ENCODE measurements at places on chromosomes 5 and 9. TPM values are rescaled to one million over a fixed set of nuclear protein-coding genes. Genes with fewer than 3 reads are reported as not detected.
A peak's percentile ranks its signal among the peaks of the same experiment; 100 is the strongest.

CCDC192 gene
- 0.88 TPM for polyA plus RNA-seq

FAM240B gene
- not detected for polyA plus RNA-seq

PRDM9 gene
- polyA plus RNA-seq, result not detected

CCDC171 gene
- 2.2 TPM for polyA plus RNA-seq

PCDHGA4 gene
- 1.6 TPM for polyA plus RNA-seq

PRLR gene
- 0.15 TPM for polyA plus RNA-seq

SEC16A gene
- polyA plus RNA-seq, result 38.4 TPM

CCNO gene
- 0.39 TPM for polyA plus RNA-seq

TMEM8B gene
- 26.9 TPM for polyA plus RNA-seq

SLC24A2 gene
- polyA plus RNA-seq, result 1.2 TPM

DNA sequence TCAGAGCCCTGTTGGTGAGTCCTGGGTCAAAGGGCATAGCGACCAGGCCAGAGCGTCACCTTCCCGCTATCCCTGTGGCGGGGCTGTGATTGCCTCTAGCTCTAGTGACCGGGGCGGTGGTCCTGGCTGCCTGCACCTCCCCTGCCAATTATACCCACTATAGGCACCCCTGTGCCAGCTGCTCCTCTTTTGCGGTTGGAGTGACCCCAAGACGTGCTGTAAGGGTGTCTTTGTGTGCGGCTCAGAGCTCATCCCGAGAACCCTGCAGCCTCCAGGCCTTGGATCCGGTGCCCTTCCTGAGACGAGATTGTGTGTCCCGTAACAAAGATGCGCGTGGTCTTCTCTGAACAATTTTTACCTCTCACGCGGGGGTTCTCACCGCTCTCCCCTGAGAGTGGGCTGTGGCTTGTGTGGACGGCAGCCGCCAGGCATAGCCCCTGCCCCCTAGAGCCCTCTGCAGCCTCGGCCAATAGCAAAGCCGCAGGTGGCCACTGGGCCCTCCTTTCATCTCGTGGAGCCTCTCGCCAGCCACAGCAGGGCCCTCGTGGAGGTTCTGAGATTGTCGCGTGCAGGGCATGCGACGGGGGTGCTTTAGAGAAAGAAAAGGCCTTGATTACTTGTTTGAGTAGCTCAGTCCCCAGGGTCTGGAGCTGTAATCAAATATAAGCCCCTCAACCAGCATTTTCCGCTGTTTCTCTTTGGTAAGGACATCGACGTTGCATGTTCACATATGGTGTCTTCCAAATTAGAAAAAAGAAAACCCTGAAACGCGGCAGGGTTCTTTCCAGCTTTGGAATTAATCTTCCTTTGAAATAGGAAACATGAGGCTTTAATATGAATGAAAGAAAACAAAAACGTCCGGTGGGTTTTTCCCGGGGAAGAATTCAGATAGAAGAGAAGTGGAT lies 10.7 kb downstream of the NKD2 start:
- DNase-seq, result no peak

DNA sequence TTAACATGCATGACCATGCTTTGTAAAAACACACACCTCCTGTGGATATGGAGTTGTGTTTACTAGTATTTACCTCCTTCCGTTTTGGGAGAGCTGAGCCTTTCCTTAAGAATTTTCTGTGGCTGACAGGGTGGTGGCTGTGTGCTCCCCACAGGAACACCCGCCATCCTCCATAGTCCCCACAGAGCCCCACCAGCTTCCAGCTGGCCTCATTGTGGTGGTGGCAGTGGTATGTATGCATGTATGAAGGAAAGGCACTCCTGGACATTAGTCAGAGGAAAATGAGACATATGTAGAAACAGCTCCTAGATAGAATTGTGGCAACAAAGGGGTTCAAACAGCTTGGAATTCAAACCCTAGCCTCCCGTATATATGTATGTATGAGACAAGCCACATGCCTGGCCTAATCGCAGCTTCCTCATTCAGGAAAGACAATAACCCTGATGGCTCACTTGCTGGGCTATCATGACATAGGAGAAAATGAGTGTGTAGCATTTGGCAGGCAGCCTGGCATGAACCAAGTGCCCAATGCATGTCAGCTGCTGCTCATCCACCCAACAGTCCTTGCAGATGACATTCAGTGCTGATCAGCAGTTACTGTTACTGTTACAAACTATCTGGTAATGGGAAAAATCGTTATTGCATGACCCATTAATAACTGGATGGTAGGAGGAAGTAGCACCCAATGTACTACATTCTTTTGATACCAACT lies 459.7 kb downstream of the EBF1 start:
- no peak for DNase-seq

GRCh38 chr5:67999391-67999790 lies 216.2 kb upstream of the PIK3R1 start:
- DNase-seq, result no peak

- DNase-seq, result no peak
Measured at GRCh38 chr9:14412775-14413174, 98.8 kb upstream of the NFIB start.

DNA sequence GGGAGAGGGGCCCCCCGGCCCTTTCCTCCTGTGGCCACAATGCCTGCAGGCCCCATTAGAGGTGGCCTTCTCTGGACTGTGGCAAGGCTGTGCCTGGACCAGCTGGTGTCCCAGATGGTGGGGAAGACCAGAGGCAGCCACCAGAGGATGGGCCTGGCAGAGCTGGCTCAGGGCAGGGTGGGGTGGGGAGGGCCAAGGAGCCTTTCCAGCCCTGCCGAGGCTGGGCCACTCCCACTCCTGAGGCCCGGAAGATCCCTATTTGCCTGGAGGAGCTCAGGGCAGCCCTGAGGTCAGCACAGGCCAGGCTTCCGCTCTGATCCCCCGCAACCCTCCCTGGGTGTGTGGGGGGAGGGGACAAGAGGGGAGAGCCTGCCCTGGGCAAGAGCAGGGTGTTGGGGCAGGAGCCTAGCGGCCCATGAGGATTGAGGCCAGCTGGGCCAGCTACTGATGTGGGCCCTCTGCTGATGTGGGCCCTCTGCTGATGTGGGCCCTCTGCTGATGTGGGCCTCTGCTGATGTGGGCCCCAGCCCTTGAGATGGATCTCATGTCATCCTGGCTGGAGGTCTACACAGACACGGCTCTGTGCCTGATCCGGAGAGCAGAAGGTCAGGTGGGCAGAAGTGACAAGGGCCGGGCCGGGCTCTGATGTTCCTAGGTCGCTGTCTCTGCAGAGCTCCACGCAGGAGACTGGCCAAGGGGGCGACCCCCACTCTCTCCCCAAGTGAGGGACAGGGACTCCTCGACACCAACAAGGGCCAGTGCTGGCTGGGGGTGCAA lies 6.0 kb downstream of the MRPS2 start:
- DNase-seq, result no peak

- no peak for DNase-seq
Measured at GRCh38 chr5:77630114-77630680, 8.3 kb downstream of the OTP start.

- no peak for DNase-seq
Measured at GRCh38 chr9:91298311-91298710, 63.4 kb downstream of the AUH start.

DNA sequence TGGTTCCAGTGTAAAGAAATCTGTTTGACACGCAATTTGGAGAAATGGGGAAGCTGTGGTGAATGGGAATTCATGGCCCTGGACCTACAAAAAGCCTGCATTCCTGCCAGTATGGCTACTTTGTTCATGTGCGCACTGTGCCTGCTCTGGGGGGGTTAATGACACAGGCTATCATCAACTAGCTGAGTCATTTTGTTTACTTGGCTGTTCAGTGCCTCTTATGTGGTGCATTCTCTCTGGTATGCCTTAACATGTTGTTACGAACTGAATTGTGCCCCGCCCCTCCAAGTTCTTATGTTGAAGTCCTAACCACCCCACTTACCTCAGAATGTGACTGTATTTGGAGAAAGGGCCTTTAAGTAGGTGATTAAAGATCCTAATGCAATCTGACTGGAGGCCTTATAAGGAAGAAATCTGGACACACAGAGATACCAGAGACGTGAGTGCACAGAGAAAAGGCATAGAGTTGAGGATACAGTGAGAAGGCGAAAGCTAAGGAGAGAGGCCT lies 20.4 kb upstream of the UBAP1 start:
- DNase-seq, result no peak

DNA sequence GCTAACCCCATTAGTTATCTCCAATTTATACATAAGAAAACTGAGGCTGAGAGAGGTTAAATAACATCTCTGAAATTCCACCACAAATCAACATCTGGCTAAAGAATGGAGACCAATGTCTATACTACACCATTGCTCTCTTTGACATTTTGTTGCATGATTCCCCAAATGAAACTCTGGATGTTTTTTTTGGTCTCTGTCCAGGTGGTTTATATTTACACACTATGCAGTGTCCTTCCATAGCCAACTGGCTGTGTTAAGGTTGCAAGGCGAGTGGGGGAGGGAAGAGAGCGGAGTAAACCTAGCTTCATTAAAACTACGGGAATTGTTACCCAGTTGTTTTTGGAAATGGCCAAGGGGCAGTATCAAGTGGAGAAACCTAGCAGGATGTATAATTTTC lies 67.2 kb downstream of the KIF4B start:
- no peak for DNase-seq

GRCh38 chr5:156526081-156526925 lies 199.3 kb downstream of the SGCD start:
- peak; percentile 73 for DNase-seq

DNA sequence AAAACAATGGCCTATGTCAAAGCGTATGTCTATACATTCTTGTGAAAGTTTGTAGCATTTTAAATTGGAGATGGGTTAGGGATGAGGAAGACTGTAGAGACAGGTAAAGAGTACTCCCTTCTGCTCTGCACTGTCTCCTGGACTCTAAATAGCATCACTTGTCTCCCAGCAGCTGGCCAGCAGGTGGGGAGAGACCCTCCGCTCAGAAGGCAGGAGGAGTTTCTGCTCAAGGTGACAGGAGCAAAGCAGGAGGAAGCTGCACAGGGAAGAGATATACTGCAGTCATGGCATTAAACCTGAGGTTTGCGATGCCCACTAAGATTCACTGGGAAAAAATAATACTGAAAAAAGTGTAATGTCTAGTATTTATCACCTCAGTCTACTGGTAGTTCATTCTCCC lies 10.7 kb upstream of the ASTN2 start:
- DNase-seq, result no peak

- no peak for DNase-seq
Measured at GRCh38 chr5:36526537-36526936, 79.9 kb upstream of the SLC1A3 start.

DNA sequence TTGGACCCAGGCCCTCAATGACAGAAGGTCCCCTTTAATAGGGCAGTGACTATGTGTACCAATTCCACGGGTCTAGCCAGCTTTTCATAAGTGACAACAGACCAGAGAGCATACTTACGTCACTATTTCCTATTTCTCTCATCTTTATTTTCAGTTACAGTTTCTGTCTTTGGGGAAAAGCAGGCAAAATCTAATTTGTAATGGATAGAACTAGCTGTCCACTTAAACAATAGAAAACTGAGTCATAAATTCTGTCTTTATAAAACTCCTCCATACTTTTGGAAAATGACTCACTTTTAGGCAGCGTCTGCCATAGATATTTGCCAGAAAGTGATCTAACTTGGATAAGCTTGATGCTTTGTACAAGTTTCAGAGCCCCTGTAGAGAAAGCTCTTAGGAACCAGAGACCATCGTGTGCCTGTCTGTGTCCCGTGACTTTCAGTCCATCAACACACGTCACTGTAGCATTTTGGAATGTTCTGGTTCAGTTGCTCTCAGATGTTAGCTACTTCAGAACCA lies 101.9 kb downstream of the F2RL2 start:
- DNase-seq, result peak; percentile 87

GRCh38 chr5:103808464-103809106 lies 246.0 kb upstream of the NUDT12 start:
- peak; percentile 22 for DNase-seq

GRCh38 chr5:2914022-2914661 lies 162.7 kb upstream of the IRX2 start:
- no peak for DNase-seq

DNA sequence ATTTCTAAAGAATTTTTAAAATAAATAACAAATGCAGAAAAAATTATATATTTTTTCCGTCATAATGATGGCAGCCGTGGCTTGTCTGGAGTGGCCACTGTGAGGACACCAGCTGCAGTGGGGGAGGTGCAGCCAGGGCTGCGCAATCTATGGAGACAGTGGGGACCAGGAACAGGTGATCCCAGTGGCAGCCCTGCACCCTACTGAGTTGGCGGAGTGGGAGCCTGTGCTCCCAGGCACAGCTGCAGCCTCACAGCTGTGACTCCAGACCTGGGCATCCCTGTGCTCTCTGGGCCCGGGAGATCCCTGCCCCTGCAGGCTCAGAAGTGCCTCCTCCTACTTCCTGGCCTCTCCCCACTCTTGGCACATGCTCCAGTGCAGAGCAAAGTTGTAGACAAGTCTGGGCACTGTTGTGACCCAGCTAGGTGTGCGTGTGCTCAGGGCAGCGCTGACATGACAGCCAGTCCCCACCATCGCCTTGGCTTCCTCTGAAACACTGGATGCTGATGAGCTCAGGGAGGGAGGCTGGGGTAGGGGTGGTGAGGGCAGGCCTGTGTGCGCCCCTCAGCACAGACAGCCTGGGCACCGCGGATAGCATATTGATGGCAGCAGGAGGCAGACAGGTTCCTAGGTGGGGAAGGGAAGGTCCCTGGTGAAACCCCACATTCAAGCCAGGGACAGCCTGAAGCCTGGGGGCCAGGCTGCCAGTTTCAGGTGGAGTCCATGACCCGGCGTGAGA lies 96.0 kb upstream of the PRR16 start:
- no peak for DNase-seq

GRCh38 chr5:129857116-129857515 lies 47.1 kb upstream of the CHSY3 start:
- peak; percentile 48 for DNase-seq

DNA sequence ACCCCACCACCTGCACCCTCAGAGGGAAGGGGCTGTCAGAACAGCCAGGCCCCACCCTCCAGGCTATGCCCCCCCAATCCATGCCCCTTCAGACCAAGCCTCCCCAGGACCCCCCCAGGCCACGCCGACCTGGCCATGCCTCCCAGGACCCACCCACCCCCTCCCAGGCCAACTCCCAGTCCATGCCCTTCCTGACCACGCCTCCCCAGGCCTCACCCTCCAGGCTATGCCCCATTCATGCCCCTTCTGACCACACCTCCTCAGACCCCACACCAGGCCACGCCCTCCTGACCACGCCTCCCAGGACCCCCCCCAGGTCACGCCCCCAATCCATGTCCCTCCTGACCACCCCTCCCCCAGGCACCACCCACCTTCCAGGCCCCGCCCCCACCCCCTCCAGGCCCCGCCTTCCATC lies 27.6 kb downstream of the TPPP start:
- DNase-seq, result no peak

GRCh38 chr9:136697821-136698526 lies 10.7 kb upstream of the AGPAT2 start:
- DNase-seq, result no peak

GRCh38 chr5:133596049-133596448 lies 16.3 kb downstream of the FSTL4 start:
- no peak for DNase-seq

DNA sequence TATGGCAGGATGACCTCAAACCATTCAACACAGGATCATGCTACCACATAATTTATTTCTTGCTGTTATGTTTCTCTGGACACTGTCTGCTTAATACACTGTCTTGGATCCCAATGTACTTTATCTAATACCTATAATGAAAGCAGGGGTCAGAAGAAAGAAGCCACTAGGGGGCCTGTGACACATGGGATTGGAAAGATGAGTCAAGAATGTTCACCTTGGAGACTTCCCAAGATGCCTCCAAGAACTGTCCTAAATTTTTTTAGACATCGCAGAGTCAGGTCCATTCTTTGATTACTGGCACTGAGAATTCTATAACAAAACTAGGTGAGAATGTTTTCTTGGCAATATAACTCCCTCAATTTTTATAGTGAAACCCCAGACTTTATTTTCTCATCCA lies 305.8 kb upstream of the SMARCA2 start:
- no peak for DNase-seq

GRCh38 chr9:6243746-6244145 lies 28.1 kb downstream of the IL33 start:
- no peak for DNase-seq
